ENCODE measurements at places on chromosomes 1 and 21.

GRCh38 chr1:115217150-115218033 lies 120.7 kb downstream of the NGF start:
- DNase-seq: no peak

- no peak for DNase-seq
Observed at GRCh38 chr1:228969953-228970800, 234.9 kb downstream of the RHOU start.

GRCh38 chr1:220908757-220909156 lies 29.5 kb downstream of the HLX start:
- DNase-seq: no peak

- DNase-seq: no peak
Observed at GRCh38 chr21:42721341-42721824, 68.0 kb downstream of the PDE9A start.

DNA sequence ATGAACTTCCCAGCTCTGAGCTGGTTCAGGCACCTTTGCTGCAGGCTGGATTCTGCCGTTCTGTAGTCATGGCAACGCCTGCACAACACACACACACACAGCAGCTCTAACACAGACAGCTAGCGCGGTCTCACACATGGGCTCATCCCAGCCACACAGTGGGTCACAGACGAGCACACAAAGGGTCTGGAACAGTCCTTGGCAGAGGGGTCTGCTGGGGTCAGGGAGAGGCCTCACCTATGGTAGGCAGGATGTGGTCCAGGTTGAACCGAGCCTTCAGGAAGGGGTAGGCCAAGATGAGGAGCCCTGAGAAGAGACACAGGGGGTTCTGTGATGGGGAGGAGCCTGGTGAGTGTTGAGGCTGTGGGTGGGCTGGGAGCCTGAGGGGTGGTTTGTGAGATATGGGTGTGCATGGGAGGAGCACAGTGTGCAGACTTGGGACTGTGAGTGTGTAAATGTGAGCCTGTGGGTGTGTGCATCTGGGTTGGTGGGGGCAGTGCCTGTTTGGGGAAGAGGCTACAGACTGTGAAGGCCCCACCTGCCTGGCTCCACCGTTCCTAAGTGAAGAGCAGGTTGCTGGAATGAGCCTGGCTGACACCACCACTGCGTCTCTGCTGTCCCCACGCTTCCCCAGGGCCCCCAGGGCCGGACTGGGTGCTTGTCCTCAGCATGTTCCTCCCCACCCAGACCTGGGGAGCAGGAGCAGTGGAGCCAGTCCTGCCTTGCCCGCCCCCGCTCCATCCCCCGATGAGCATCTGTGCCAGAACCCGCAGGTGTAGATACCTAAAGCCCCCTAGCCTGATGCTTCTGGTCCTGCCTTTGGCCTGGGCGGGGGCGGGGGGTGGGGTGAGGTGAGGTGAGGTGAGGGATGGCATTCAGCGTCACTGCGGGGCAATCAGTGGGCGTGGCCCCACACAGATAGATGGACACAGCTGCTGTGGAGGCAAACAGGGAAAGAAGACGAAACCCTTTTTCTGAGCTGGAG lies 1.5 kb downstream of the KNCN start:
- no peak for DNase-seq

DNA sequence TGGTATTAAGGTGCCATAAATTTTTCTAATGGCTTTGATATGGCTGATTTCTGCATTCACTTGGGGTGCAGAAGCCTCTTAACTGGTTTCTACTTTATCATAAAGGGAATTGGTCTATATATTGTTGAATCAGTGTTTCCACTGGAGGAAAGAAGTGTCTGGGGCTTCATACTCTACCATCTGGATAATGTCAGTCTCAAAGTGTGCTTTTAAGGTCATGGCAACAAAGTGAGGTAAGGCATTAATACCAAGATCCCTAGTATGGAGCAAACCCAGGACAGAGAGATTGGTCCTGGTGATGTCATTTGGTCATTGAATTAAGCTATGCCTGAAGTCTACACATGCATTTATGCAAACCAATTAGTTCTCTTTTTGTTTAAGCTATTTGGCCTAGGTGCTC lies 309.9 kb downstream of the DUSP10 start:
- DNase-seq: no peak

DNA sequence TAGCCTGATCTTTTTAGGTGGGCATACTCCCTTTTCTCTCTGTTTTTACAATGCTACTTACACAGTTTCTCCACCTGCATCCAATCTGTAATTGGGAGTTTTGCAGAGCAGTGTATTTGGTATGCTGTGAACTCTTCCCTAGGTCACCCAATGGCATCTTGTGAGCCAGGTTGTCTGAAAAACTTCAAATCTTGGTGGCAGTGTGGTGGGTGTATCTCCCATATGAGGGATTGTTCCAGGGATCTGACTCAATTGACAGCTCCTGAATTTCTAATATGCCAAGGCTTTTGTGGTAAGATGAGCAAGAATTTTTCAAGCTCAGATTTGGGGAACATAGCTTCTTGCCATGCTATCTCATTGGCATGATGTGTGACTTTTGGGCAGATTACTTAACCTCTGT lies 47.2 kb upstream of the MACF1 start:
- no peak for DNase-seq

GRCh38 chr1:229006121-229006870 lies 264.6 kb upstream of the RAB4A start:
- DNase-seq: no peak

DNA sequence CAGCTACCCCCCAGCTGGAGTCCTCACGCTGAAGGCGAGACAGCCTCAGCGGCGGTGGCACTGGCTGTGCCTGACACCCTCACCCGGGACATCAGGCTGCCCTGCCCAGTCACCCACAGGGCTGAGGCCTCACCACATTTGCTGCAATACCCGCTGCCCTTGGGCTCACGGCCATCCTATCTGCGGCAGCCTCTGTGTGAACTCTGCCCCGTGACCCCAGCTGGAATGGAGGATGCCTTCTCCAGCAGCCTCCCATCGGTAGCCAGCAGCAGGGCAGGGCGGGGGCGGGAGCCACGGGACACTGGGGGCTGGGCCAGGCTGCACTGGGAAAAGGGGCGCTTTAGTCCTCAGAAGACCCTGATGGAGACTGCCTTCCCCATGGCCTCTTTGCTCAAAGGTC lies 112.4 kb upstream of the ZBTB40 start:
- DNase-seq: no peak

Measured in cortex of kidney (tissue), 1 donor.